ENCODE measurements at places on chromosomes 2 and 18.

DNA sequence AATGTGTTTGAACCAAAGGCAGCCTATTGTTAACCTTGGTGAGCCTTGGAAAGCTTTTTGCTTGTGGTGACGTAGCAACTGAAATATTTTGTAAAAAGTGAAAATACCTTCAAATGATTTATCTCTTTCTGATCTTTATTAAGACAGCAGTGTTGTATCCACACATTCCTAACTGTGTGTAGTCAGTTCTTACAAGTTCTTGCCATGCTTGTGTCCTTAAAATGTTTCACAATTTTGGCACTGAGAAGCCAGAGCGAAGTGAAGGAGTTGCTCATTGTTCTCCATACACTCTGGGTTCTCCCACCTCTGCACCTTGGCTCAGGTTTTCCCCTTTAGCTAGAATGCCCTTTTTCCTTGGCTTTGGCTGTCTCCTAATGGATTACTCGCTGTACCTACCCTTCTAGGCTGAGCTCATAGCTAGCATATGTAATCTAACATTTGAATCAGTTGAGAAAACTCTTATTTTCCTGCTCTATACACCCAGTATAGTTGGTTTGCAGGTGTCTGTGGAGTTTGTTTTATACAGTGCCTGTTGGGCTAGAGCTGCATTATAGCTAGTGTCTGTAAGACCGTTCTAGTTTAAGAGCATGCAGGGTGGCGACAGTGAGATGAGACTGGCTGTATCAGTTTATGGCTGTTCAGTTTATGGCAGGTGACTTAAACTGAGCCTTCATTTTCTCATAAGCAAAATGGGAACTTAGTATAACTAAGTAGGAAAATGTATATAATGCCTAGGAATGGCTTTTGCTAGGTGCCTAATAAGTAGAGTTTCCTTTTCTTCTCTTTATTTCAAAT lies 45.5 kb downstream of the FMNL2 start:
- DNase-seq, result no peak

- DNase-seq, result no peak
Measured at GRCh38 chr18:67590571-67591141, 74.1 kb upstream of the DSEL start.

- DNase-seq, result no peak
Measured at GRCh38 chr2:24886691-24887304, 33.2 kb downstream of the ADCY3 start.

- no peak for DNase-seq
Measured at GRCh38 chr2:58890865-58891525, 649.9 kb upstream of the FANCL start.

GRCh38 chr18:8081872-8082553 lies 514.9 kb downstream of the PTPRM start:
- no peak for DNase-seq

DNA sequence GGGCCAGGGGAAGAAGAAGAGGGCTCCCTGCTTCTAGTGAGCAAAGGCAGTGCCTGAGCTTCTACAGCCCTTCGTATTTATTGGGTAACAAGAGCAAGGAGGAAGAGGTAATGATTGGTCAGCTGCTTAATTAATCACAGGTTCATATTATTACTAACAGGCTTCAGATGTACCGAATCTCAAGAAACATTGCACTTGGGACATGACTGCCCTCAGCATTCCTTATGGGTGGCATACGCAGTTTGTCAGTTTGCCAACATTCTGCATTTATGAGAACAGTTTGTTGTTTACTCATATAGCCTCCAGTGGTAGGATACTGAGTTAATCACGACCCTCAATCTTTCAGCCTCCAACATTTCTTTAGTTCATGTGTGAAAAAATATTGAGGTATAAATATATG lies 84.5 kb downstream of the HIBCH start:
- no peak for DNase-seq

DNA sequence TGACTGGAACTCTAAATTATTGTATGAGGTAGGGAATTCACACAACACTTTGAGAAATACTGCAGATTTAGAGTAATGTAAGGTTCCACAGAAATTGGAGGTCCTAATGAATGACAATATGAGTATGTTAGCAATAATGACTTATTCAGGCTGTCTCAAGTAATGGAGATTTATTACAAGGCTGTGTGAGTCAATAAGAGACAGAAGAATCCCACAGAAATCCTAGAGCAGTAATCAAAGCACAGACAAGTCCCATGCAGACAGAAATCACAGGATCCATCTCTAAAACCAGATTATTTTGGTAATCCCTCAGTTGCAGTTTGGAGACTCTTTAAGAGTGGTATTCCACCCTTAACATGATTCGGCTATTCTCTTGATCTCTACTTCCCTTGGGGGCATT lies 83.6 kb downstream of the FAM161A start:
- no peak for DNase-seq

DNA sequence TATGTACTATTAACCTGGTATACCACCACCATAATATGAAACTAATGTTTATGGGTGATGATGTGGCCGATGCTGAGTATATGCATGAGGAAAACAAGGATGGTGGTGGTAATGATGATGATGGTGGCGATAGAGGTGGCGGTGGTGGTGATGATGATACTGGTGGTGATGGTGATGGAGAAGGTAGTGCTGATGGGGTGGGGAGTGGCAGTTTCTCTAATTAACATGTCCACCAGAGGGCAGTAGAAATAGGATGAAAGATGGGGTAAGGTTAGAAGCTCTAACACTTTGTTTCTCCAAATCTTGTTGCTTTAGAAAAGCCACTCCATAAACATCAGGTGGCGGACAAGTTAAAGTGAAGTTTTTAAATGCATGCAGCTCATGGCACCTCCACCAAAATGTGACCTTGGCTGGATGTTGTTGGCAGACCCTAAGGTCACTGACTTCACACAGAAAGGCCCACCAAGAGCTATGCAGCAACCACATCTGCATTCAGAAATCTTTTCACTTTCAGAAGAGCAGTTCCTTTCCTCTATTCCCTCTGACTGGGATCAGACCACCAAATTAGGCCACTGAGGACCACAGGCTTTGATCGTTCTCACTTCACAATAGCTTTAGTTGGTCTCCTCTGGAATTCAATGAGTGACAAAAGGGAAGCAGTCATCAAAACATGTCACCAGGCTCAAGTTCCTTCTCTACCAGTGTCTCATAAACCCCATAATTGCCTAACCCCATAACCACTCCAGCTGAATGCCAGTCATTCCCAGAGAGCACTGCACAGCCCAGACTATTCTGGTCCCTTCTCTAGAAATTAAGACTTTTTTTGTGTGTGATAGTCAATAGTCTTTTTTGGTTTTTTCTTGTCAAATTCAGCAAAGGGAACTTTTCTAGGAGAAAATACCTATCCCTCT lies 7.5 kb upstream of the BCL11A start:
- no peak for DNase-seq

GRCh38 chr2:40556739-40557138 lies 104.8 kb upstream of the SLC8A1 start:
- no peak for DNase-seq

DNA sequence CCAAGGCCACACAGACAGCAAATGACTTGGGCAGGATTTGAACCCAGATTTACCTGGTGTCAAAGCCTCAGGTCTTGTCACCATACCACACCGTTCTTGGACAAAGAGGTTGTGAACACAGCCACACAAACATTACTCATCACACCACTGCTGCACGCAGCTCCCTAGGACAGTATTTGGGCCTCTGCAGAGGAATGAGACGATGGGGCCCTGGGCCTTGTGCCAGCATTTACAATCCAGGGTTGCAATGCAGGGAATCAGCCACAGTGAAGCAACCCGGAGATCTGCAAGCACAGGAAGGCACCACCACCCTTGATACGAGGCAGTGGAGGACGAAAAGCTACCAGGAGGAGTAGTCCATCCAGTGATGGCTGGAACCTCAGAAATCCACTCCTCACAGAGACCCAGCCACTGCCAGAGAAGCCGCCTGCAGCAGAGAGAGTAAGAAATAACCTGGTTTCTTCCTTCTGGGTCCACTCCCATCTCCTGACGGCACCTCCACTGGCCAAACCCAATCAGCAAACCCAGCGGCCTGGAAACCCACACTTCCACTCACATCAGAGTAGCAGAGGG lies 3.7 kb upstream of the MTCL1 start:
- peak; percentile 51 for DNase-seq

DNA sequence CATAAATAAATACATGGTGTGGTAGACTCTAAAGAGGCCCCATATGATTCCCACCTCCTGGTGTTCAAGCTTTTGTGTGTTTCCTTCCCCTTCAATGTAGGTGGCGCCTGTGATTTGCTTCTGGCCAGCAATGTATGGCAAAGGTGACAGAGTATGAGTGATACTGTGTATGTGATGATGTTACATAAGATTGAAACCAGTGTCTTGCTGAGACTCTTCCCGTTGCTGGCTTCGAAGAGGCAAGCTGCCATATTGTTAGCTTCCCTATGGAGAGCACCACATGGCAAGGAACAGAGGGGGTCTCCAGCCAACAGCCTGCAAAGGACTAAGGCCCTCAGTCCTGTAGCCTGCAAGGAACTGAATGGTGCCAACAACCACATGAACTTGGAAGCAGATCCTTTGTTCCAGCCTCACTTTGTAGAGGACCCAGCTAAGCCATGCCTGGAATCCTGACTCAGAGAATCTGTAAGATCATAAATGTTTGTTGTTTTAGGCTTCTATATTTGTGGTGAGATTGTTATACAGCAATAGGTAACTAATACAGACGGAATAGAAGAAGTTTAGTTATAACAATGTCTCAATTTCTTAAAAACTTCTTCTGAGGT lies 1.7 kb upstream of the SMAD4 start:
- DNase-seq, result no peak

DNA sequence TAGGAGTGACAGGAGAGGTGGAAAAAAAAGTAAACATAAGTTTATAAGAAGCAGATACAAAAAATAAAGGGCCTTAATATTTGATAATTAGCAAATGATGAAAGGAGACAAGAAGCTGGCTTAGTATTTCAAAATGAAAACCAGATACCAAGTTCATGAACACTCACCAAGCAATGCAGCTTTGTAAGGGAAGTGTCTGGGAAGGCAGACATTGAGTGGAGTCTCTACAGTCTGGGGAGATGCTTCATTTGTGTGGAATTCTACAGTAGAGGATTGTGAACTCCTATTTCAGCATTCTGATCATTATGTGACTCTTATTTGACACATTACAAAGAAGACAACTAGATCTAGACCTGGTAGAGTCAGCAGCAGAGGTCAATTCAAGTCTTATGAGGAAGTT lies 1072.7 kb downstream of the DSC3 start:
- DNase-seq, result no peak

DNA sequence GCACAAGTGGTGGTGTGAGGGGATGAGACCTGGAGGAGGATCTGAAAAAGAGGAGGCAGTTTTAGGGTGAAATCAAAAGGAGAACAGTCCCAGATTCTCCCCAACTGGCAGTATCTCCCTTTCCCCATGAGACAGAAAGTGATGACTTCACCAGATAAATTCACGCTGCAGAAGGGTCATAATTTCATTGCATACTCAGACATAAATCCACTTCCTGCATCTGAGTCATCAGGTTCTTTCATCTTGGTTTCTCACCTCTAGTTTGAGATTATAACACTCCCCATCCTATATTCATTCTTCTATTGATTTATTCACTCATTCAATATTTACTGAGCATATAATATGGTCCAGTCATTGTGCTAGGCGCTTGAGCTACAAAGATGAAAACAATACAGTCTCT lies 64.7 kb downstream of the CCDC148 start:
- DNase-seq, result no peak

DNA sequence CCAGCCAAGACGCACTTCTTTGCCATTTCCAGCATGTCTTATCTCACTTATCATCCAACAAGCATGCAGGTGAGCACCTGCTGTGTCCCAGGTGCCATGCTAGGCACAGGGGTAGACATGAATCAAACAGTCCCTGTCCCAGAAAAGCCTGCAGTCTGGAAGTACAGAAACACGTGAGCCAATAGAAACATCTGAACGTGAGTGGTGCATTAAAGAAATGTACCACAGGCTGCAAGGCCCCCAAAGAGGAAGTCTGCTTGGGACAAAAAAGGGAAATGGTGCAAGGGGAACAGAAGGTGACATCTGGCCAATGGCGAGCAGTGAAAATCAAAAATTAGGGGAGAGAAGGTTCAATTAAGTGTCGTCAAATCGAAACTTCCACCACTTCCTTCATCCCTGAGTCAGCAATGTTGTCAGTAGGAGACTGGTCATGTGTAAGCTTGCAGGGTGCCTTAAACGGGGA lies 17.6 kb upstream of the TMEM247 start:
- no peak for DNase-seq

- DNase-seq, result no peak
Measured at GRCh38 chr2:113840518-113840917, 49.4 kb upstream of the ACTR3 start.

DNA sequence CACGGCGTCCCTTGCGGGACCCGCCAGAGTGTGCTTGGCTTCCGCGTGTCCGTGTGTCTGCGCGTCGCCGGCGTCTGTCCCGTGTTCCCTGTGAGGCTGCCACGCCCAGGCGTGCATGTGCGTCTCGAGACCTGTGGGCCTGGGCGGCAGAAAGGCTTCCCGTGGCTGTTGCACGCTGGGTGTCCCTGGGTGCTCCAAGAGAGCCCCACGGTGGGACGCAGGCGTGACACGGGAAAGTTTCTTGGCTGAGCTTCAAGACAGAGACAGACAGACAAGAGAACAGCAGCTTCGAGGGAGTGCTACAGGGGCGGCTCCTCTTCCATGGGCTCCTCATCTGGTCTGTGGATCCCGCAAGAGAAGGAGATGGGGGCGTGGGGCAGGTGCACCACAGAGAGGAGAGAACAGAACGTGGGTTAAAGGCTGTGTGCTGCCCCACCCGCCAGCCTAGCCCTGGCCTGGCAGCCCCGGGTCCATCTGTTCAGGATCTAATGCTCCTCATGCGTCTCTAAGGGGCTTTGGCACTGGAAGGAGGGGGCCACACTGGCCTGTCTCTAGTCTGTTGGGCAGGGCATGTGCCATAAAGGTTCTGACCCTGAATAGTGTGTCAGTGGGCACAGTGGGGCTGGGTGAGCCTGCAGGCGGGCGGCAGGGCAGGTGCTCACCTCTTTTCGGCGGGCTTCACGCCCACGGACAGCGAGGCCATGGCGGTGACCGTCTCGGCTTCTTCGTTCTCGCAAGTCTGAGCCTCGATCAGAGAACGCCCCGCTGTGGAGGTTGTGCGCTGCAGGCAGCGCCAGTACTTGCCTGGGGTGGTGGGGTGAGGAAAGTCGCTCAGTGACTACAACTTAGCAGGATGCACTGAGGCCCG lies 205.1 kb downstream of the TWIST2 start:
- DNase-seq, result no peak

GRCh38 chr2:230601510-230601909 lies 111.1 kb upstream of the CAB39 start:
- DNase-seq, result no peak

DNA sequence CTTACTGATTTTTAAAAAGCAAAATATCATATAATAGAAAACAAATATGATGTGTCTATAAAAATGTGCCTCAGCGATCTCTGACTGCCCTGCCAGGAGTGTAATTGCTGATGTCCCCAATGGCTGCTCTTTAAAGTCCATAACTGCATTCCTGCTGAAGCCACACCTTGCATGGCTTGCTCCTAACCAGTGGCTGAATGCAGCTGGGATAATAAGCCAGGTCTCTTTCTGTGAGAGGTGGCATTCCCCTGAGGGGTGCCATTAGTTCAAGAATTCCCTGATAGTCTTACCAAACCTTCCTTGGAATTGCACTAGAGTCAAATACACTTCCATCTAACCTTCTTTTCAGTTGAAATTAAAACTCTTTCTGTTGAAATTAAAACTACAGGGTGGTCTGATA lies 125.8 kb upstream of the ZNF804A start:
- no peak for DNase-seq
